ENCODE measurements at places on chromosomes 3 and 15.

GRCh38 chr3:64398476-64398875 lies 173.2 kb upstream of the PRICKLE2 start:
- DNase-seq: no peak

GRCh38 chr3:149411583-149411982 lies 34.1 kb upstream of the TM4SF1 start:
- no peak for DNase-seq

- DNase-seq: no peak
These were observed 392.7 kb downstream of the EFHB start for GRCh38 chr3:19541284-19541683.

DNA sequence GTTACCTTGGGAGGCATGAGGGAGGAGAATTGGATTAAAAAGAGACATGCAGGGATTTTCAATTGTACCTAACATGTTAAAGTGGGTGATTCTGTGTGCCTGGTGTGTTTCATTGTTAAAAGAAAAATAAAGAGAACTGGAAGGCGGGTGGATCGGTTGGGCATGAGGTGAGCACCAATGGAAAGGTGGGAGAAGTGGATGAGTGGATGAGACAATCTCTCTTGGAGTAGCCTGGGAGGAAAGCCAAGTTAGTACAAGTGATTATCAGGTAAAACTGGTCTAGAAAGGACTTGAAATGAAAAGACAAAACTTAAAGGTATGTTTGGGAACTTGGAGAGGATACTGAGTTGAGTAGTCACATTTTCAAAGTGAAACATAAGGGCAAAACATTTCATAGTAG lies 12.1 kb downstream of the VEPH1 start:
- DNase-seq: no peak

GRCh38 chr3:125039131-125040100 lies 16.4 kb downstream of the HEG1 start:
- DNase-seq: no peak

DNA sequence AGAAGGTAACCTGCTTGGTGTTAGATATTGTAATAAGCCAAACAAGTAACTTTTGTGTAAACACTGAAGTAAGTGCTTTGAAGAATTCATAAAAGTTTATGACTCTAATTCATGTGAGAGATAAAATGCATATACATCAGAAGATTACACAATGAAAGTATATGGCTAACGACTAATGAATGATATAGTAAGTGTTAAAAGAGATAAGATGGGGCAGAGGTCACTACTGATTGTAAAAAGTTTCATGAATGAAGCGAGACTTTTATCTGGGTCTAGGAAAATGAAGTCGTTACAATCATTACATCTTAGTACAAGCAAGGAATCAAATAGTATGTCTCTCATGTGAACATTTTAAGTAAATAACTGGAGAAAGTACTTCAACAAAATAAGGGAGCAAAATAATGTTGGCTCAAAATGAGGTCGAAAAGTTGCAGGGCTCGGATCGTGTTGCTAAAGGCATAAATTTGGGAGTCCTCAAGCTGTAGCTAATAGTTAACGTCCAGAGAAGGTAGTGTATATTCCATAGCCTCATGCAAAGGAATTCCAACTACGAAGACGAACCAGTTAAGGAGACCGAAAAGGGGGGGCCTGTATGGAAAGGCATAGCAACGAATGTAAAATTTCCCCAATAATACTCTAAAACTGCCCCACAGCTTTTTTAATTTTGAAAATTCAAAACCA lies 984 bp upstream of the DUT start:
- no peak for DNase-seq

DNA sequence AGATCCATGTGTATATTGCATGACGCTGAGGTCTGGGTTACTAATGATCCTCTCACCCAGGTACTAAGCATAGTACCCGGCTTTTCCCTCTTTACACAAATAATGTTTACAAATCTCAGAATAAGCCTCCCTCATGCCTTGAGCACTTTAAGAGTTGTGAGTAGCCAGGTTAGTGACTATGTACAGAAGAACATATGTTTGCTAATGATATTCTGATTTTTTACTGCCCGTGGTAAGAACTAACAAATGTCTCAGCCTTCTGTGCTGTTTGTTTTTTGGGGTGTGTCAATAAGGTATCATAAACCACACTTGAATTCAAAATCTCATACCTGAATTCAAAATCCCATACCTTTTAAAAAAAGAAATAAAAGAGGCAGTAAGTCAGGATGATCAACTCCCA lies 59.5 kb downstream of the ABCC5 start:
- DNase-seq: no peak

DNA sequence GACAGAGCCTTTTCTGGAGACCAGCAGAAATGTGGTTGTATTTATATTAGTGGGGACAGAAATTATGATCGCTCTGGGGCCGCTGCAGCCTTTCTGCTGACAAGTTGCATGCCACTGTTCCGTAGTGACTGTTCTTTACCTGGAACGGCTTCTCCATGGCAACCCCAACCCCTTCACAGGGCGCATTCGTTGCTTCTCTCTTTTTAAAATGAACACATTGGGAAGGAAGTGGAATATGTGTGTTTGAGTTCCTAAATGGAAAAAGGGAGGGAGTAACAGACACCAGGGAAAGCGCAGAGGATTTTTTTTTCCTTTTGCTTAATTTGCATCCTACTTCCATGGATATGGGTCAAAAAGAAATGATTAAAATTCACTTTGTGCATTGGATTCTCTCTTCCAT lies 482.0 kb upstream of the SUCLG2 start:
- DNase-seq: no peak

DNA sequence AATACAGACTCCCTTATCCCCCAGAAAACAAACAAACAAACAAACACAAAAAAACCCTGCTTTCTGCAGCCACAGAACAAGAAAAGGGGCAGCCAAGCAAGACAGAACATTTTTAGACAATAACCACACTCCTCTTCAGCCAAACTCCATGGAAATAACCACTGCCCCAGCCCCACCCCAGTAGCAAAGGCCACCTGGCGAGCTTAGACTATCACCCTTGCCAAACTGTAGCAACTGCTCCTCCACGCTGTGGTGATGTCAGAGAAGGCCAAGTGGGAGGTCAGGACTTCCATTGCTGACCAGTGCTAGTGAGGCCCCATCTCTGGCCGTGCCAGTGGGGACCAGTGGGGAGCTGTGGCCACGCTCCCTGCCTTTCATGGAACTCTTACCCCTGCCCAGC lies 60.3 kb upstream of the CHRNA7 start:
- DNase-seq: no peak

All from CD4-positive, alpha-beta T cell treated with Interleukin-15 for 4 hours (primary cell).